ENCODE measurements at places on chromosomes 5 and 9. TPM values are rescaled to one million over a fixed set of nuclear protein-coding genes. Genes with fewer than 3 reads are reported as not detected.

DNA sequence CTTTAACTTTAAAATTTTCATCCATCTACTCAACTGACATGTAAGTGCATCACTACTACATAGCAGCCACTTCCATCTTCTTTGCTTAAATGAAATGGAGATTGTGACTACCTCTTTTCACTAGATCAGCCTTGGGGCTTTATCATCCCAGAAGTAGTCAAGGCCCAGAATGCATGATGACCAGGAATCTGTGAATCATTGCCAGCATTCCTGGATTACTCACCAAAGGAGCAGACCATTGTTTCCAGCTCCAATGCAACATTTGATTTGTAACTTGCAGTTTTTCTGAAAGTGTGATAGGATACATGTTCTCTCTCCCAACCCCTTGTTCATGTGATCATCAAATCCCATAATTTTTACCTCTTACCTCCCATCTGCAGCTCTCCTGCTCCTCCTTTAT lies 65.1 kb downstream of the PLPPR1 start:
- DNase-seq = no peak

DNA sequence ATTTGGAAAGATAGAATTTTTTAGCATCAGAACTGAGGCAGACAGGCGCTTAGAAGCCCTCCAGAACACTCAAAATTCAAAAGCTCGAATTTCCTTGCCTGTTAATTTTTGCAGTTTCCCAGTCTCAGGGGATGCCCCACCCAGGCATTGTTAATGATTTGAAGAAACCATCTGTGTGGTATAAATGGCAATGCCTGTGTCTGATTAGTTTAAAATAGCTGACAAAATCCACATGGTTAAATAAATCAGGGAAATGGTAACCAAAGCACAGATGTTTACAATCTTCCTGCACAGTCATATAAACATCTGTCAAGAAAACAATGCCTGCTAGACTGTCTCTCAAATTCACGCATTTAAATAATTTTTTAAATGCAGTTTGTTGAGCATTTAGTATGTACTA lies 185.2 kb upstream of the RGMB start:
- DNase-seq = no peak

DNA sequence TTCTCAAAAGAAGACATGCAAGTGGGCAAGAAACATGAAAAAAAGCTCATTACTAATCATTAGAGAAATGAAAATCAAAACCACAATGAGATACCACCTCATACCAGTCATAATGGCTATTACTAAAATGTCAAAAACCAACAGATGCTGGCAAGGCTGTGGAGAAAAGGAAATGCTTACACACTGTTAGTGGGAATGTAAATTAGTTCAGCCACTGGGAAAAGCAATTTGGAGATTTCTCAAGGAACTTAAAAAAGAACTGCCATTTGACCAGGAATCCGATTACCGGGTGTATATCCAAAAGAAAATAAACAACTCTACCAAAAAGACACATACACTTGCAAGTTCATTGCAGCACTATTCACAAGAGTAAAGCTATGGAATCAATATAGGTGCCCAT lies 595.4 kb upstream of the RIOK2 start:
- no peak for DNase-seq

DNA sequence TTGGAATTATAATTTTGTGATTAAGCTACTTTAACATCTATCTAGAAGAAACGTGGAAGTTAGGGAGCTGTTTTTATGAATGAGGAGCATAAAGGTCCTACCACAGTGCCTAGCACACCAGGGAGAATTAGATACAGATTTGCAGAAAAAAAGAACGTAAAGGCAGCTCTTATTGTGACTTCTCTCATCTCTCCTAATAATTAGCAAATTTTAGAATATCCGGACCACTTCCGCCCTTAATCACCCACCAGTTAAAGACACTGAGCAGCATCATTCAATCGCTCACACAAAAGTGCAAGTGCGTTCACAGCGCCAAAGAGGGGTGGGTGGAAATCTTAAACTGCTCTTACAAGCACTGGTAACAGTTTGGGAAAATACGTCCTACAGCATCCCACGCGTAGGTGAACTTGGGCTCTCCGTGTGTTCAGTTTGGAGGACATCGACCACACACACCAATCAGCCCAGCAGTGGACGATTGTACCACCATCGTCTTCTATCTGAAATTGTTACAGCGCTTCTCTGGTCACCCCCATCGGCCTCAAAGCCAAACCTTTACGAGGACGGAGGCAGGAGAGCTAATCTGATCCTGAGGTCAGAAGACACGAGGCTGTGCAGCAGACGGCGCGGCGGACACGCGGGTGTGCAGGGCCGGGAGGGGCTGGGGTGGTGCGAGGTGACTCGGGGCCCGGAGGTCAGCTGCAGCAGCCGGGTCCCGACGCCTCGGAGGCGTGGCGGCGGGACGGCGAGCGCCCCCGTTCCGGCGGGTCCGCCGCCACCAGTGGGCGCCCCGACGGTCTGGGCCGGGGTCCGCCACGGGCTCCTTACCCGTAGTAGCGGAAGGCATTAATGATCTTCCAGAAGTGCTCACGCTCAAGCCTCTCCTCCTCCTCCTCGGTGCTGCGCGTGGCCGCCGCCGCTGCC lies 646 bp downstream of the CARNMT1 start:
- peak; percentile 53 for DNase-seq

DNA sequence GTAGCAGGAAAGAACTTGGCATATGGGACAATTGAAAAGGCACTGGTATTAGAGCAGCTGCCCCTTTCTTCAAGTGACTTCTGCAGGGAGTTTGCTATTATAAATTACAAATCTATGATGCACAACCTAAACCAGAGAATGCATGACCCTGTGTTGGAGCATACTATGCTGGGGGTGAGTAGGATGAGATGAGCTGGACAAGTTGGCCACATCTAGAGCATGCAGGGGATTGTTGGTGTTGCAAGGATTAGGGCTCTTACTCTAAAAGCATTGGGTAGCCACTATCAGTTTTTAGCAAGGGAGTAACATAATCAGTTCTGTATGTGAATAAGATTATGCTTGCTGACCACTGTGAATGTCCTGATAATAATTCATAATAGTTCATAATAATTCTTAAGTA lies 186.7 kb downstream of the KIAA0825 start:
- DNase-seq = no peak

DNA sequence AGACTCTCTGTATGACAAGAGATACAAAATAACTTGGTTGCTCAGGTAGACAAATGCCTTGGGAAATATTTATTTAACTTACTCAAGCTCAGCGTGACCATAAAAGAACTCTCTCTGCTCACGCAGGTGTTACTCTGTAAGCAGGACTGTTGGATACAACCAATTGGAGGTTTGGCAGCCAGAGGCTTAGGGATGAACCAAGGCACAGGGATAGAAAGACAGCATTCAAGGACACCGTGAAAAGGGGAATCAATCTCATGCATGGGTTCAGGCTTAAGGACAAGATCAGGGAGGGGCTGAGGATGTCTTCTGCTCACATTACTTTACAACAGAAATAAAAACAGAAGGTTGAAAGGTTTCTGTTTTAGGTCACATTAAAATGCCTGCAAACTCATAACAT lies 389.0 kb upstream of the BRINP1 start:
- no peak for DNase-seq

GRCh38 chr9:97505845-97506244 lies 4.4 kb downstream of the TMOD1 start:
- no peak for DNase-seq

GRCh38 chr9:121340676-121341392 lies 29.2 kb downstream of the STOM start:
- no peak for DNase-seq

DNA sequence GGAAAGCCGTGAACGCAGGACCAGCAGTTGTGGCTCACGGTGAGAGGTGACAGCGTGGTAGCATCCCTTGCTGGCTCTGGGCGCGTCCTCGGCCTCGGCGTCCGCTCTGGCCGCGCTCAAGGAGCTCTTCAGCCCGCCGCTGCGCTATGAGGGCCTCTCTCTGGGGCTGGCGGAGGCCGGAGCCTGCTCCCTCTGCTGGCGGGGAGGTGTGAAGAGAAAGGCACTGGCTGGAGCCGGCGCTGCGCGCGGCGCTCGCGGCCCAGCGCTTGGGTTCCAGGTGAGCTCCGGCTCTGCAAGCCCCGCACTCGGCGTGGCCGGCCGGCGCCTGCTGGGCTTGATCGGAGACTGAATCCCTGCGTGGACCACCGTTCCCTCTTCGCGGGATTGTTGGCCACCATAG lies 705.6 kb downstream of the SEMA5A start:
- no peak for DNase-seq

- no peak for DNase-seq
These were observed 33.2 kb downstream of the SLC31A2 start for GRCh38 chr9:113183956-113184488.

DNA sequence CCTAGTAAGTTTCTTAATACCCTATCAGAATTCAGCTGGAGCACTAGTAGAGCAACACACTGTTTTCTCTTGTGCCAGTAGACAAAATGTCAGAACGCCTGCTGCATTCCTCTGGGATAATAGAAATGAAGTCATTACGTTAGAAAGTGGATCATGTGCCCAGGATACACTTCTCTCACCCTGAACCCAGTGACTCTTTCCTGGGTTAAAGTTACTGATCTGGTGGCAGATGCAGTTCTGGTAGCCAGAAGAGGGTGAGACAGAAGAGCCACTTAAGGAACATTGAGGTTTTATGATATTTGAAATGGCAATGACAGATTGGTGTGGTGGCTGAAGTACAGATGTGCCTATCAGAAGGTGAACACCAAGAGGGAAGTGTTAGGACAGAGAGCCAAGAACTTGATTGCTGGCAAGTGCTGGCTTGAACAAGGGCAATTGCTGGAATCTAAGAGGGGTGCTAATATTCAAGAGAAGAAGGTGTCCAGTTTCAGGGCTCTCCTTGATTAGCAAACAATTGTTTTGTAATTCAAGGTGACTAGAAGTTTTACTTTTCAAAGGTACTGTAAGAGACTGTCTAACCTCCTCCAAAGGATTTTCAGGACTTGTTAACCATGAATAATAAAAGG lies 93.7 kb upstream of the ERBIN start:
- DNase-seq = no peak

- no peak for DNase-seq
These were observed 820 bp downstream of the FBP1 start for GRCh38 chr9:94638335-94639060.

GRCh38 chr9:136364942-136365774 lies 1.6 kb upstream of the DNLZ start:
- no peak for DNase-seq

DNA sequence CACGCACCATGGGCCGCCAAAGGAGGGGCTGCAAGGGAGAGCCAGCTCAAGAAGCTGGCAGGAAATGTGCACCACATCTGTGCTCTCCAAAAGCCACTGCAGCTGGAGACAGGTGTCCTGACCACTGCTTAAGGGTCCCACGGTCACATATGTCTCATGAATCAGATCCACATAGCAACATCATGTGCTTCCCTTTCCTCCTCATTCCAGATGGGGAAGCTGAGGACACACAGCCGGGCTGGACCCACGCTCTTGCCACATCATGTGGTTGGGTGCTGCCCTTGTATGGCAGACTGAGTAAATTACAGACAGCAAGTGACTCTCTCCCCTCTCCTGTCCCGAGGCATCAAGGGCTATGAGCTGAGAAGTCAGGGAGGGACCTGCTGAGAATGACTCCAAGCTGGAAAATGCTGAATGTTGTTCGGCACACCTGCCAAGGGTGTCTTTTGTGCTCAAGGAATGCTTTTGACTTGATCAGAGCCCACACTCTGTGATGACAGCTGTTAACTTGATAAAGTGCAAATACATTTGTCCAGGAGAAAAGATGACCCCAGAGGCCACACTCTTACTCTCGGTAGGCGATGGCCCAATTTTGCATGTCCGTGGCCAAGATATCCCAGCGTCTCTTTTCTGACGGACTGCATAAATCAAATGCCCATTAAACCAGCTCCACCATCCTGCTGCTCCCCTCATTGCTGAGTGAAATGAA lies 58.2 kb downstream of the NSUN2 start:
- no peak for DNase-seq

DNA sequence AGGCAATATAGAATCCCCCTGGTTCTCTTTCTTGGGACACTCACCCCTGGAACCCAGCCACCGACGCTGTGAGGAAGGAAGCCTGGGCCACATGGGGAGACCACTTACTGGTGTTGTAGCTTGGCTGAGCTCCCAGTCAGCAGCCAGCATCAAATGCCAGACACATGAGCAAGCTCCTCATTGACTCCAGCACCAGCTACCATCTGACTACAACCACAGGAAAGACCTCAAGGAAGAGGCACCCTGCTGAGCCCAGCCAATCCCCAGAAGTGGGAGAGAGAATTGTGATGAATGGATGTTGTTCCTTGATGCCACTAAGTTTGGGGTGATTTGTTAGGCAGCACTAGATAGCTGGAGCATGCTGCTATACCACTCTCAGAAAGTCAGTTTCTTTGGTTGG lies 36.0 kb downstream of the BNIP1 start:
- no peak for DNase-seq

GRCh38 chr9:36132086-36132485 lies 4.4 kb upstream of the GLIPR2 start:
- DNase-seq = no peak

DNA sequence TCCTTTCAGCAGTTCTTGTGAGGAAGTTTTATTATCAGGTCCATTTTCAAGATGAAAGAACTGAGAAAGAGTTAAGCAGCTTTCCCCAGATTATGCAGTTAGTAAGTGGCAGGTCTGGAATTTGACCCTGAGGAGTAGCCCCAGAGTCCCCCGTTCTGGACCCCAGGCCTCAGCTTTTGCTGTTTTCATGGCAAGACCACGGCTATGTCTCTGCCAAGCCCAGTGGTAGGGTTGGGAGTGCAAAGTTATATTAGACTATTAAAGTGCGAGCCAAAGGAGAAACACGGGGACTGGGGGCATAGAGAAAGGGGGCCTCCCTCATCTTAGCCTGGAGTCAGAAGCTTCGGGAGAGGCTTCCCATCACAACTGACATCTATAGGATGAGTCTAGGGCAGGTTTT lies 19.3 kb upstream of the ORM1 start:
- peak; percentile 6 for DNase-seq

GRCh38 chr5:161889971-161890370 lies 42.1 kb downstream of the GABRA1 start:
- no peak for DNase-seq

The NR3C1 gene
- 26.2 TPM for total RNA-seq

The SLCO6A1 gene
- total RNA-seq = not detected

The EGFLAM gene
- total RNA-seq = 37.8 TPM

The DAB2IP gene
- total RNA-seq = 70.6 TPM

The OXCT1 gene
- 15.3 TPM for total RNA-seq

Measured in ovary (tissue), 10 donors.